ENCODE measurements at places on chromosomes 3 and 15.

GRCh38 chr15:65208647-65209046 is 2.6 kb downstream of the CILP start:
- DNase-seq, result no peak

DNA sequence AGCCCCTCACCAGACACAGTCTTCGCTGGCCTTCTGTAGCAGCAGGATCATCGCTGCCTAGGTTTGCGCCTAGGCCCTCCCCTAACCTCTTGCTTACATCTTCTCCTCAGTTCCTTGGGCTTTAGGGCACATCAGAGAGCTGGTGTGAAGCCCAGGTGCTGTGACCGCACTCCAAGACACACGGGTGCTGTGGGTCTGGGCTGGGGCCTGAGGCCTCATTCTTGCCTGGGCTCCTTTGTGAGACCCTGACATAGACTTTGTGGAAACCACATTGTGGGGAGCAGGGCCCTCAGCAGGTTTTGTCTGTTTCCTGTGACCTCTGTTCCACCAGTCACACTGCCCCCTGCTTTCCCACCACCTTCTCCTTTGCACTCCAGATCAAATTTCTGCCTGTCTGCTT is 8.0 kb downstream of the AMIGO3 start:
- DNase-seq, result no peak

GRCh38 chr3:19070325-19070724 is 78.0 kb upstream of the KCNH8 start:
- DNase-seq, result no peak

DNA sequence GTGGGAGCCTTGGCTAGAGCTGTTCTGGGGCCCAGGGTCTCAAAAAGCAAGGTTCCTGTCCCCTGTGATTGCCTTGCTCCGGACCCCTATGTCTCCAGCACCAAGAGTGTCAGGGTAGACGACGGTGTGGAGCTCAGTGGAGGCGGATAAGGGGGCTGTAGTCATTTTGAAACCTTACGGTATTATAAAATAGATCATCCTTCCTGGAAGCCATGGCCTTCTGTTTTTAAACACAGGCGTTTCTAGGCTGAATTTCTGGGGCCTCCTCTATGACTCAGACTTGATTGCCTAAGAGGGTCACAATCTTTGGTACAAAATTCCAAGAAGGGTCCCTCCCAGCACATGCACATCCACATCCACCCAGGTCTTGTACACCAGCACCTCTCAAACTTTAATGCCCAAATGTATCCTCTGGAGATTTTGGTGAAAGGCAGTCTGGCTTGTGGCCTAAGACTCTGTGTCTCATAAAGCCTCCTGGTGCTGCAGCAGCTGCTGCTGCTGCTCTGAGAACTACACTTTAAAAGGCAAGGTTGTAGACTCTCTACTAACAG is 70.5 kb upstream of the XCR1 start:
- DNase-seq, result peak; percentile 72

DNA sequence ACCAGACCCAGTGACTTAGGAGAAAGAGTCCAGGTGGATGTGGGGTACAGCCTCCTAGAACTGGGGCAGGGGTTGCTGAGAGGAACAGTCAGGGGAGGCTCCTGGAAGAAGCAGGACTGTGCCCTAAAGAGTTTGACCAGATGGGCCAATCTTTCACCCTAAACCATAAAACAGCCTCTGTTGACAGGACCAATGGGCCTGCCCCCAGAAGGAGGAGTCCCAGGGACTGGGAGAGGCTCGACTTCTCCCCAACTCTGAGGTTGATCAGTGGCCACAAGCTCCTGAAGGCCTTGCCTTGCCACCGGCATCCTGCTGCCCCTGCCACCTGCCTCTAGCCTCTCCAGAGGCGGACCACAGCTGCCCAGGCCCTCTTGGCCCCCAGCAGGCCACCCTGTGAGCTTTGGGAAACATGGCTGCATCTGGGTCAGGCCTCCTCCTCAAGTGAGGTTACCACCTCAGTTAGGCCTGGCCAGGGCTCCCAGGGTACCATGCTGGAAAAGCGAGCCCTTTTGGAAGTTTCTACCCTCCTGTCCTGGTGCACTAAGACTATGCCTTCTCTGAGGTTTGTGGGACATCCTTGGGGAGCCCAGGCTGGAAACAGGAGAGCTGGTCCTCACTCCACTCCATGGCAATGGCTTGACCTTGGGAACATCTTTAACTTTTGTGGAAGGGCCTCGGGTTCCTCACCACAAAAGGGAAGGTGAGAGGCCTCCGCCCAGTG is 2.8 kb downstream of the VIPR1 start:
- DNase-seq, result no peak

- peak; percentile 93 for DNase-seq
Measured at GRCh38 chr3:50616770-50617095, 218 bp upstream of the MAPKAPK3 start.

- no peak for DNase-seq
Measured at GRCh38 chr15:38559131-38559530, 5.5 kb downstream of the RASGRP1 start.

DNA sequence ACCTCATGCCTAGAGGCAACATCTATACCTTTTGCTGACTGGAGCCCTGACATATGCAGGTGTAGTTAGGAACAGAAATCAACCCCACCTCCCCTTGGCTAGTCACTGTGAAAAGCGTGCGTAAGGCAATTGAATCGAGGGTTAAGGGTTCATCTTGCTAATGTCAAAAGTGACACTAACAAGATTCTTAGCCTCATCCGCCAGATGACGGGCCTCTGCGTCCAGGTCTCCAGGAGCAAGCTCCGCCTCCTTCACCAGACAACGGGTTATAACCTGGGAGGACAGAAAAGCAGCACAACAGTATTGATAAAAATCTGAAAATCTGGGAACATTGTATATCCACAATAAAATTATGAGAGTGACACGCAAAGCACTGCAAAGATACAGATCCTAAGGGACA is 4.7 kb downstream of the SELENOS start:
- DNase-seq, result no peak

DNA sequence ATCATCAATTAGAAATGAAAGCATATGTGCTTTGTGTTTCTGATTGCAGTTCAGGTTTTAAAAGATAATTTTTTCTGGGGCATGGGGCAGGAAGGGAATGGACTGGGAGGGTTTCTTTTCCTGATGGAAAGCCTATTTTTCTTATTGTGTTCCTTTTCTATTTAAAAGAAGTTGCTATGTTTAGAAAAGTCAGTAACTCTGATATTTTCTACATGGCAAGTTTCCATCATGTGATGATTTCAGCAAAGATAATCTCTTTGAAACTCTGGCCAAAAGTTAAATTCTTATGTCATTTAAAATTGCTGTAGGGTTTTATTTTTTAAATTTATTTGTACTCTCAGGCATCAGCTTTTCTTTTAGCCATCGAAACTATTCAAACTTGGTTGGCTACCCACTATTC is 601.2 kb downstream of the FOXP1 start:
- DNase-seq, result no peak

DNA sequence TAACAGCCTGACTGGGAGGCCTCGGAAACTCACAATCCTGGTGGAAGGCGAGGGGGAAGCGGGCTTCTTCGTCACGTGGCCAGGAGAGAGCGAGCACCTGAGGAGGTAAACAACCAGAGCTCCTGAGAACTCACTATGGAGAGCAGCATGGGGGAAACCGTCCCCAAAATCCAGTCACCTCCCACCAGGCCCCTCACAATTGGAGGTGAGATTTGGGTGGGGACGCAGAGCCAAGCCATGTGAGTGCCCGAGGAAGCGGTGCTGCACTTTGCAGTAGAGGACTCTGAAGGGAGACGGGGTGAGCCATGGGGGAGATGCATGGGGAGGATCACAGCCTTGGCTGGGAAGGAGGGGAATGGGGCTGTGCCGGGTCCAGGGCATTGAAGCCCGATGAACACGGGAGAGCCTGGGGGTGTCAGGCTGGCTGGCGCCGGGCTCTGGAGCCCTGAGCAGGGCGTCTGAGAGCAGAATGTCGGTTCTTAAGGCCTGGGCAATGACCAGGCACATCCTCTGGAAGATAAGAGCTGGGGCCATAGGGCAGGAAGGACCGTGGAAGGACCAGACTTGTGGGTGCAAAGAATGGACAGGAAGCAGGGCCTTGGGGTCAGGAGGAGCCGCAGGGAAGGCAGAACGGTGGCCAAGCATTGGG is 117.7 kb downstream of the GABRG3 start:
- DNase-seq, result no peak

DNA sequence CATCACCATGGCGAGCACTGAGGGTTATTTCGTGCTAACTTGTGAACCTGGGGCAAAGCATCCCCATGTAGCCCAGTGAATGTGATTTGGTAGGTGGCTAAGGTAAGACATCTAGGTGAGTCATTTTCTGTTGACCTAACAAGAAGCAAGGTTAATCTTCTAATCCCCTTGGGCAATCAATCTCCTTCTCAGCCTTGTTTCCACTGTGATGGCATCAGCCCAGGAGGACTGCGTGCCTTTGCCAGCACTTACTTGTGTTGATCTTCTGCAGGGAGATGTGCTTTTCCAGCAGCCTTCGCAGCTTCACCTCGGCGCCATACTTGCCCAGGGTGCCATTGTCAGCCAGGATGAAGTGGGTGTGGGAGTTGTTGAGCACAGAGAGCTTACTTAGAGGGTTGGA is 35.7 kb downstream of the TRPM1 start:
- DNase-seq, result no peak

Data from Kasumi-1 (cell line).